ENCODE measurements at places on chromosomes 4 and X.

GRCh38 chrX:68829582-68830418, 979 bp downstream of the EFNB1 start:
- peak; percentile 65 for DNase-seq

DNA sequence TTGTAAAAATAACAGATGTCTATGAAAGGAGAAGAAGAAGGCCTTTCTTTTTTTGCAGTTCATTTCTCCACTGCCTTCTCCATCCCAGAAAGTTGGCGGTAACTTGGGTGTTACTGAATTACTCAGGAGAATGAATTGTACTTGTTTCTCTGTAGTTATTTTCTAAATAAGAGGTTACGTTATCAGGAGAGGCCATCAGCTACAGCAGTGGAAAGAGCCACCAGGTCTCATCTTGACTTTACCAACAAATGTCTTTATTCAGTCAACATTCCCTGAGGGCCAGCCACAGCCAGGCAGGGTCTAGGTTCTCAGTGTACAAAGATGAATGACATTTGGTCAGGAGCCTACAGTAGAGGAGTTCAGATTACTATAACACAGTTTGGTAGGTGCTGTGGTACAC, 8.1 kb downstream of the HADH start:
- no peak for DNase-seq

DNA sequence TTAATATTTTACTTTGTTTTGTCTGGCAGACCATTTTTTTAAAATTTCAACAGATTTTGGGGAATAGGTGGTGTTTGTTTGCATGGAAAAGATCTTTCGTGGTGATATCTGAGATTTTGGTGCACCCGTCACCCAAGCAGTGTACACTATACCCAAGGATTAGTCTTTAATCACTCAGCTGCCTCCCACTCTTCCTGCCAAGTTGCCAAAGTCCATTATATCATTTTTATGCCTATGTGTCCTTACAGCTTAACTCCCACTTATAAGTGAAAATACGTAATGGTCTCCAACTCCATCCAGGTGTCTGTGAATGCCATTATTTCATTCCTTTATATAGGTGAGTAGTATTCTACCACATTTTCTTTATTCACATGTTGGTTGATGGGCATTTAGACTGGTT, 281.7 kb upstream of the GK2 start:
- no peak for DNase-seq

- peak; percentile 68 for DNase-seq
These were observed 32.5 kb downstream of the DLG3 start for GRCh38 chrX:70476934-70477733.

DNA sequence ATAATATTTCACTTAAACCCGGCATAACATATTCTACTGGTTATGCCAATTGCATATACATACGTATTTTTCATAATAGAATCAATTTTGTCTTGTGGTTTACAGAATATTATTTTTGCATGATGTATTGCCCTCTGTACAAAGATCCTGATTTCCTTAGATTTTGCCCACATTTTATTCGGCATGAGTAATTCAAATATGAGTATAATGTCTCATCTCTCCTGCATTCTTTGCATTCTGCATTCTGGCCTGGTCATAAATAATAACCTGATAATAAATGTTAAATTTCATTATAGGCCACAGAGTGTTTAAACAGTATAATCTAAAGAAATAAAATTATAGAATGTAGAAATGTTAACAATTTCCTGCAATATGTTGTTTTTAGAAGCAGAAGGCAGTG, 205.3 kb downstream of the TLL1 start:
- no peak for DNase-seq

- DNase-seq: no peak
These were observed 55.2 kb downstream of the MGST2 start for GRCh38 chr4:139720806-139721205.

GRCh38 chrX:155747520-155747919, 133.6 kb upstream of the VAMP7 start:
- DNase-seq: no peak

- no peak for DNase-seq
These were observed 68.7 kb downstream of the VSIG4 start for GRCh38 chrX:65971151-65971550.

GRCh38 chr4:8236920-8237195, 32.7 kb upstream of the HTRA3 start:
- no peak for DNase-seq

DNA sequence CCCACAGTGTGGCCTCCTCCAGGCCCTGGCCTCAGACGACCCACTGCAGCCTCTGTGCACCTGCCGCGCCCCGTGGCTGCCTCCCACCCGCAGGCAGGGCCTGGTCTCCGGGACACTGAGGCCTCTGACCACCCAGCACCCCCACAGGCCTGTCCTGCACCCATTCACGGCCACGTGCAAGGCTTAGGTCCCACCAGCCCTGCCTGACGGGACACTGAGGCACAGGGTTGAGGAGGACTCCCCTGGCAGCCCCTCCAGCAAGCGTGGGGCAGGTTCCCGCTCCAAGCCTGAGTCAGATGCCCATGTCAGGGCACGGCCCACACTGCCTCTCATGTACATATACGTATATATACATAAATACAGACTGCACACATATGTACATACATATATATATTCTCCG, 23.5 kb downstream of the NELFA start:
- DNase-seq: no peak

DNA sequence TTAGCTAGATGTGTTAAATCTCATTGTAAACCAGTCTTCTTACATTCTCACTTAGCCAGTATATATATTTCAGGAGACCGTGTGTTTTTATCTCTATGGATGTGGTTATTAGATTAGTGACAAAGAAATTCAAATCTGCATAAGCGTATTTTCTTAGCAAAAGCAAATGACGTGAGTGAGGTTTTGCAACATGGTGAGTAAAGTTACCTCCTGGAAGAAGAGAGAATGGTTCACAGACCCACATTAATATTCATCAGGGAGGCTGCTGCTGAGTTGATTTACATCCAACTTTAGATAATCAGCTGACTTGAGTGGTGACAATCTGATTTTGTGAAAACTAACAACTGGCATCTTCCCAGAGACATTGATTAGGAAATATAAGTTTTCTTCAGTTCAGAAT, 589.9 kb upstream of the GALNT7 start:
- DNase-seq: no peak

DNA sequence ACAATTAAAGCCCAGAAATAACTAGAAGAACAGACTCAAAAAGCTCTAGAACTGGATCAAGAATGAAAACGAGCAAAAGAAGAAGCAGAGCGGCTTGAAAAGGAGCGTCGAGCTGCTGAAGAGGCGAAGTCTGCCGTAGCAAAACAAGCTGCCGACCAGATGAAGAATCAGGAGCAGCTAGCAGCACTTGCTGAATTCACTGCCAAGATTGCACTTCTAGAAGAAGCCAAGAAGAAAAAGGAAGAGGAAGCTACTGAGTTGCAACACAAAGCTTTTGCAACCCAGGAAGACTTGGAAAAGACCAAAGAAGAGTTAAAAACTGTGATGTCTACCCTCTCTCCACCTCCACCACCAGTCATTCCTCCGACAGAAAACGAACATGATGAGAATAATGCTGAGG, 56.1 kb upstream of the PPP4R3C start:
- no peak for DNase-seq

GRCh38 chr4:149108626-149109025, 666.4 kb upstream of the NR3C2 start:
- DNase-seq: peak; percentile 58

DNA sequence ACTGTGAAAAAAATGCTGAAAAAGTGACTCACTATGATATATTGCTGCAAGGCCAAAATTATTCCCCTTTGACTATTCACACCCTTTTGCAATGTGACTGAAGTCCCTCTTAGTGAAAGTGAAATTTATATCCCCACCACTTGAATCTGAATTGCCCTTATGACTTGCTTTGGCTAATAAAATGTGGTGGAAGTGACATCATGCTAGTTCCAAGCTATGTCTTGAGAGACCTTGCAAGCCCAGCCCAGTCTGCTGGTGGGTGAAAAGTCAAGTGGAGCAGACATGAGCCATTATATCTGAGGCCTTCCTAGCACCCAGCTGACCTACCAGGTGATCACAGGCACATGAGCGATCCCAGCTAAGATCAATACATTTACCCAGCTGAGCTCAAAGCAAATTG, 94.7 kb downstream of the LINC00632 start:
- no peak for DNase-seq

DNA sequence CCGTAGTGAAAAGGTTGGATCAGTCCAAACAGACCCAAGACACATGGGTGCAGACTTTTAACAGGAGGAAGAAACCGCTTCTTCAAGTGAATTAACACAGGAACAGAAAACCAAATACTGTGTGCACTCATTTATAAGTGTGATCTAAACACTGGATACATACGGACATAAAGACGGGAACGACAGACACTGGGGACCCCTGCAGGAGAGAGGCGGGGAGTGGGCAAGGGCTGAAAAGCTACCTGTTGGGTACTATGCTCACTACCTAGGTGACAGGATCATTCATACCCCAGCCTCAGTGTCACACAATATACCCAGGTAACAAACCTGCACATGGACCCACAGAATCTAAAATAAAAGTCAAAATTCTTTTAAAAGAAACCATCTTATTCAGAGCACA, 326.0 kb upstream of the NOCT start:
- no peak for DNase-seq

- no peak for DNase-seq
These were observed 202.0 kb downstream of the RRAGB start for GRCh38 chrX:55919367-55920221.

GRCh38 chr4:150079081-150079581, 886 bp downstream of the DCLK2 start:
- peak; percentile 67 for DNase-seq

DNA sequence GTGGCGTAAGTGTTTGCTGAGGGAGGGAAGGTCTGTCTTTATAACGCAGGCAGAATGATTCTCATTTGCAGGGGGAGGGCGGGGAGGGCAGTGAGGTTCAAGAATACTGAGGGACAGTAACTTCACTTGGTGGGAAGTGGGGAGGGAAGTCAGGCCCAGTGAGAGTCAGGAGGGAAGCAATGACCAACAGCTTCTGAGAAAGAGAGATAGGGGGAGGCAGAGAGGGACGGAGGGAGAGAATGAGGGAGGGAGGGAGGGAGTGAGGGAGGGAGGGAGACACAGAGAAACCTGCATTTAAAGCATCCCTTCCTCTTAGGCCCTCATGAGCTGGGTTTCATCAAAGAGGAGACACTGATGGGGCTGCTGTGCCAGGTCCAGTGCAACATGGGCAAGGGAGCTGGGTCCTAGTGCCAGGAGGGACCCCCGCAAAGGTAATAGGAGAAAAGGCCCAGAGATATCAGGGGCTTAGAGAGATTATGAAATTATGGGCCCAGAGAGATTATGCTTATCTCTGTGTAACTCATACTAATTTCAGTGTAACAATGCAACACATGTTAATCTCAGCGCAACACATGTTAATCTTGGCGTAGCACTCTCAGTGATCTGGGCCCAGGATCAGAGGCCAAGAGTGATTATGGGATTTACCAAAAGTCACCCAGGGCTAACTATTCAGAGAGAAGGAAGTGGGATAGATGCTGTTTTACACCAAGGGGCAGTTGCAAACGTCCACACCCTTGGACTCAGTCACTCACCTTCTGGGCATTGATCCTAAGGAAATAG, 112.1 kb downstream of the DRD5 start:
- DNase-seq: no peak

GRCh38 chr4:6658597-6659075, 18.2 kb downstream of the MRFAP1 start:
- DNase-seq: peak; percentile 58

GRCh38 chr4:8594097-8595038, 1.8 kb downstream of the CPZ start:
- peak; percentile 94 for DNase-seq

- DNase-seq: no peak
These were observed 209.8 kb upstream of the NOCT start for GRCh38 chr4:138805736-138806135.

GRCh38 chr4:123783151-123783790, 386.7 kb downstream of the SPRY1 start:
- DNase-seq: peak; percentile 31

- no peak for DNase-seq
These were observed 29.5 kb downstream of the PPP2R3B start for GRCh38 chrX:357035-357692.

- no peak for DNase-seq
These were observed 96.6 kb downstream of the HPGD start for GRCh38 chr4:174425669-174426068.

All from adipocyte (in vitro differentiated cells).